ENCODE measurements at places on chromosomes 1 and 21.

- no peak for DNase-seq
Measured at GRCh38 chr1:172950528-172950927, 100.2 kb downstream of the TNFSF18 start.

- DNase-seq, result no peak
Measured at GRCh38 chr1:25182629-25183028, 49.7 kb downstream of the SYF2 start.

GRCh38 chr1:36910886-36911540 is 123.3 kb downstream of the GRIK3 start:
- no peak for DNase-seq

- DNase-seq, result no peak
Measured at GRCh38 chr1:10644307-10645128, 151.9 kb downstream of the CASZ1 start.

- DNase-seq, result no peak
Measured at GRCh38 chr1:53334312-53334711, 6.4 kb upstream of the LRP8 start.

- DNase-seq, result no peak
Measured at GRCh38 chr1:116110567-116111523, at the start of gene MAB21L3. MAB21L3 (plus strand) TSS chr1:116111399; CDS start chr1:116112616, 1,217 bp downstream.

DNA sequence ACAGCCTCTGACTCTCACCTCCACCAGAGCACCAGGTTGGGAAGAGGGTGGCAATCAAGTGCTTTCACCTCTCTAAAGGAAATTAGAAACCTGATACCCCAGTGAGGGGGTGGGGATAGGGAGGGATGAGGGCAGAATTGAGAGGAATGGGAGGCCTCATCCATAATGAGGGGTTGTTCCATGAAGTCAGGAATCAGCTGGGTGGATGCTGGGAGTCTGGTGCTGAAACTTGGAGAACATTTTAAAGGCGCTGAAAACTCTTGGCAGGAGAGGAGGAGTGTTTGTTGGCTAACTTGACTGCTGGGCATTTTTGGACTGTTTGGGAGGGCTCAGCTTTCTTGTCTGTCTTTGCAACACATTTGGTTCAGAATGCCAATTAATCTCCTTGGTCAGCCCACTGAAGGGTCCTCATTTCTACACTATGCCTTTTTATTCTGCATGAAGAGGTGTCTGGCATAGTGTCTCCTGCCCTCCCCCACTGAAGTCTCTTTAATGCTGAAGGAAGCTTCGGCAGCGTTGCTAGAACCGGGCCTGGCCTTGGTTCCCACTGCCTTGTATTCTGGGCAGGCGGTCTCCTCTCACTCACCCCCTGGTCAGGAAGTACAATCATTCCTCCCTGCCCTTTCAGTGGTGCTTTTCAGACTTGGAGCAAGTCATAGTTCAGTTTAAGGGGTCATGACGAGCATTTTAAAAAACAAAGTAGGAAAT is 2.2 kb downstream of the PHGDH start:
- DNase-seq, result no peak

DNA sequence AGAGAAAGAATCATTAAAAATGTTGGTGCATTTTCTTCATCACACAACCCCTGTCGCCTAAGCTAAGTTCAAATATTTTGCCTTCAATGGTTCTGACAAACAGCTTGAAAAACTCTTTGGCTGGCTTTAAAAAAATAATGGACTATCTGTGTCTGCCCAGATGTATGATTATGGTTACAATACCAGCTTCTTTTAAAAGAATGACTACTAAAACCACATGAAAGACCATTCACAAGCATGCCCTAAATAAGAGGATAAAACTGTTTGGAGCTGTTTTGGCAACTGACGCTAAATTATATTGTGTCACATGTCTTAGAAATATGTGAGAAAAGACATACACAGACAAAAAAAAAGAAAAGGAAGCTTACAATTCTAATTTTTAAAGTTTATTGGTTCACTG is 23.7 kb upstream of the PLPPR4 start:
- DNase-seq, result no peak

DNA sequence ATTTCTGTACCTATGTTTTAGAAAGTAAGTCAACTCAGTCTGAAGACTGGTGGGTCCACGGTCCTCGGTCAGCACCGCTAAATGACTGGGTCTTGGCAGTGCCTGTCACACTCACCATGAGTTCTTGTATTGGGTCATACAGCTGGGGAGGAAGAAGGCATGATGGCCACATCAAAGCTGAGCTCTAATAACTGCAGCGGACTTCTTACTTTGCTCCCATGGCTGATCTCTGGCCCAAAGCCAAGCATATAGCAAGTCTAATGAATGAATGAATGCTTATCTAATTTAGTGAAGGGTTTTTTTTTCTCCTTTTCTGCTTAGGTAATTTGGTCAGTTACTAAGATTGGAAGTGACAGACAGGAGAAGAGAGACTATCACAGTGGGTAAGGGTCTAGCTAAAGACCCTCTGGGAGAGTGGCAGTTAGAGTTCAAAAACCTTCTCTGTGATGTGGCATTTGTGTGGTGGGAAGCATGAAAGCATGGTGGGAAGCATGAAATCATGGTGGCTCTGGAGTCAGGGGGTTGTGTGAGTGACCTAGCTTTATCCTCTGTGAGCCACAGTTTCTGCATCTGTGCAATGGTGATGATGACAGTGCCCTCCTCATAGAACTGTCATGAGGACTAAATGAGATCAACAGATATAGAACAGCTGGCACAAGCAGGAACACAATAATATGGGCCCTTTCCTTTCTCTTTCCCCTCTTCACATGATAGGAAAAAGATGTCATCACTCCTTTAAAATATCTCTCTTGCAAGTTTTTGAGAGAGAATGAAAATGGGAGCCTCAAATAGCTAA is 78.9 kb upstream of the JAK1 start:
- DNase-seq, result no peak

DNA sequence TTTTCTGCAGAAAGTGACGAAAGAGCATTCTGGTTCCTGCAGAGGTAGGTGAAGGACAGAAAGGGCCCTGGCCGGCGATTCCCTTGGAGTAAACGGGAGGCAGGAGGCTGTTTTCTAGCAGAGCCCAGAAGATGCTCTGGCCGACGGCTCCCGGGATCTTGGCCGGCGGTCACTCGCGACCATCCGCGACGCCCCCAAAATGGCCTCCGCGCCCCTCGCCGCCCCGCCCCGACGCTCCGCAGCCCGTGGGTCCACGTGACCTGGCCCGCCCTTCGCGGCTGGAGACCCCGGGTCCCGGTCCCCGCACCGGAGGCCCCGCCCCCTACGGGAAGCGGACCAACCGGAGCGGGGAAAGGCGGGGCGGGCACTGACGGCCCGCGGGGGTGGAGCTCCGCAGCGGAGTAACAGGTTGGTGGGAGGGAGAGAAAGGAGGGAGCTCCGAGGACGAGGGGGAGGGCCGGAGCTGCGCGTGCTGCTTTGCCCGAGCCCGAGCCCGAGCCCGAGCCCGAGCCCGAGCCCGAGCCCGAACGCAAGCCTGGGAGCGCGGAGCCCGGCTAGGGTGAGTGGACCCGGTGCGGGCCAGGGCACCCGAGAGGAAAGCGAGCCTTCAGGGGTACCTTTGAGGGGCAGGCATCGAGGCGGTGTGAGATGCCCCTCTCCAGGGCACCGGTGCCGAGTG is at the start of gene CGN:
Gene CGN, plus strand, starts transcription at position 431 of the 679 bp plus-strand sequence. CDS start 7,133 bp downstream, outside the sequence.
- DNase-seq, result peak; percentile 74

- DNase-seq, result no peak
Measured at GRCh38 chr1:201536558-201536957, 2.4 kb upstream of the NAV1 start.

- no peak for DNase-seq
Measured at GRCh38 chr1:236997361-236997760, 6.9 kb downstream of the MT1HL1 start.

- no peak for DNase-seq
Measured at GRCh38 chr1:53365437-53366063, 37.7 kb upstream of the LRP8 start.

GRCh38 chr1:200139661-200140250 is 112.2 kb downstream of the NR5A2 start:
- DNase-seq, result no peak

- DNase-seq, result no peak
Measured at GRCh38 chr1:27523337-27524020, 33.5 kb upstream of the WASF2 start.

DNA sequence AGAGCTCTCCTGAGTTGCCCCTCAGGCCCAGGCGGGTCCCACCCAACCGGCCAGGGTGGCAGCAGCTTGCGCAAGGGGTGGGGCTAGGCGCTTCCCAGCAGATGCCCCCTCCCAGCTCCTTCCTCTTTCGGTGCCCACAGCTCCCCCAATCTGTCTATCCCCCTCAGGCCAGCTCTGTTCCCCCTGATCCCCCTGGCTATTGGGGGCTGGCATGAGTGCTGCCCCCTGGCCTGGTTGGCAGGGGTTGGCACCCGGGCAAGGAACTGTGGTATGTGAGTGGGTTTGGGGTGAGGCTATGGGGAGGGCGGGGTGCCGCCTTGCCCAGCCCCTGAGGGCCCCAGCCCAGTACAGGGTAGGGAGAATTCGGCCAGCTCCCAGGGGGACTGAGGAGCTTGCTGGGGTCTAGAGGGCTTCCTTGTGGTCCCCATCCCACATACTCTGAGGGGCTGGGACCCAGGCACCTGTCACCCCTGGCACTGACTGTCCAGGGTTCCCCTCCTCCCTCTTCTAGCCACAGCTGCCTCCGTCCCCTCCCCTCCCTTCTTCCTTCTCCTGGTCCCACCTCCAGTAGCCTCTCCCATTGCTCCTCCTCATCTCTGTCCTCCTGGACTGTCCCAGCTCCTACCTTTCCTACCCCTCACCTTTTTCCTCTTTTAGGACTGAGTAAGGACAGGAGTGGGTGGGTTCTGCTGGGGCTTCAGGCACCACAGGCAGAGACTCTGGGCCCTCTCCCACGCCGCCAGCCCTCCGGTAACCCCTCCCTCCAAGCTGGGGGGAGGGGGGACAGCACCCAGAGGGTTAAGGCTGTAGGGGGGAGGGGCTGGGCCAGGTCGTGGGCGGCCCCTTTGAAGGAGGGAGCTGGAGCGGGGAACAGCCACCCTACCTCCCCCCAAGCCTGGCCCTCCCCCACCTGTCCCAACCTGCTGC is 5.7 kb downstream of the ZBTB7B start:
- DNase-seq, result no peak

- no peak for DNase-seq
Measured at GRCh38 chr1:22096036-22096435, 43.5 kb downstream of the CDC42 start.

GRCh38 chr1:157499521-157499920 is 52.8 kb downstream of the FCRL5 start:
- DNase-seq, result no peak
